Activated CD4-positive, alpha-beta T cell treated with anti-CD3 and anti-CD28 coated beads, Interleukin-2, amount 10 ng/mL, durations not matched to agents 7 days and 5 days (primary cell): ENCODE measurements at places on chromosomes 7 and 10. TPM values are rescaled to one million over a fixed set of nuclear protein-coding genes. Genes with fewer than 3 reads are reported as not detected.

GRCh38 chr10:90032519-90032918 is 331.1 kb downstream of the KIF20B start:
- H3K27ac ChIP-seq, result no peak overlapping the region
- no peaks in the 10 kb centered on the region for H3K36me3 ChIP-seq
- no peak for DNase-seq
- H3K4me1 ChIP-seq, result no peaks in the 10 kb centered on the region
- no peaks in the 10 kb centered on the region for H3K27me3 ChIP-seq

UCMA gene
- not detected for total RNA-seq

SFXN4 gene
- 20.1 TPM for total RNA-seq

DNA sequence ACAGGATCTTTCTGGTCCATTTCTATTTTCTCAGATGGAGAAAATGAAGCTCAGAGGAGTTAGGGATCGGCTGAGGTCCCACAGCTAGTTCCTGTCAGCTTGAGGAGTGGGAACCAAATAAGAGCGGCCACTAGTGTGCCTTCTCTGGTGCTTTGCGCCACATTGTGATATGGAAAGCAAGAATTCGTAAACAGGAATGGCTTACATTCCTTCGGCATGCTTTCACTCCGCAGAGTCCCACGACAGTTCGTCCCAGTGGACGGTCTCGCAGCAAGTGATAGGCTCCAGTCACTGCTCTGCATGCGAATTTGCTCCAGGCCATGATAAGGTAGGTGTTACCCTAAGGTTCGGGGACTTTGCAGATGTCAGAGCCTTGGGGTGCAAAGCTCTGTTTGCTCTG is 41.5 kb upstream of the PTF1A start:
- no peak overlapping the region for H3K4me3 ChIP-seq
- H3K36me3 ChIP-seq, result no peaks in the 10 kb centered on the region
- no peak overlapping the region for H3K27ac ChIP-seq

DNA sequence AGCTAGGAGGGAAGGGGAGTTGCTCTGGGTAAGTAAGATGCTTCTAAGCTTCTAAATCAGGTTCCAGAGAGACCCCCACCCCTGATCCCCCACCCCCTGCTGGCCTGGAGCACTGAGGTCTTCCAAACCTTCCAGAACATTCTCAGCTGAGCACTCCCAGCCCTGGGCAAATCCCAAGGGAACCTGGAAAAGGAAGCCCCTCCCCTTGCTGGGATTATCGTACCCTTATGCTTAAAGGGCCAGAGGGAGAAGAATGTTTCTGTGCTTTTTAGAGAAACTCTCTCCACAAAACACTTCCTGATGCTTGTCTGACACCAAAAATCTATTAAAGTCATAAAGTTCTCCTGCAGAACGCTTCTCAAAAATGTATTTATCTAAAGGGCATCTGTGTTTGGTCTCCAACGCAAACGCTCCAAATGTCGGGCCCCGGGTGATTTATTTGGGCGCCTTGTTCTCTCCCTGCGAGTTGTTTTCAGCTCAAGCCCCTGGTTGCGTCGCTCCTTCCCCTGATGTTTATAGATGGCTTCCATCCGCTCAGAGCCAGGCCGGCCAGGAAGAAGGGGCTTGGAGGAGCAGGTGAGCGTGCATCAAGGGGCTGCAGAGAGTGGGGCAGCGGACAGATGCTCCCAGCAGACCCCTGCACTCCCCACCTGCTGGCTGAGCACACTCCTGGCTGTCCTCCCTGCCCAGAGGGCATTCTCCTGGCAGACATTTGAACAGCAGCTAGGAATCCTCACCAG is 8.2 kb upstream of the RET start:
- H3K36me3 ChIP-seq, result no peaks in the 10 kb centered on the region
- no peak overlapping the region for H3K27ac ChIP-seq
- no peak for DNase-seq

- H3K27me3 ChIP-seq, result peaks cover 11% of the 10 kb centered on the region
- no peak for DNase-seq
- H3K36me3 ChIP-seq, result no peaks in the 10 kb centered on the region
These were observed 59.7 kb downstream of the ELAPOR2 start for GRCh38 chr7:86999750-87000149.

DNAAF5 gene
- total RNA-seq, result 21.0 TPM

OPN1SW gene
- not detected for total RNA-seq

GRCh38 chr7:127904670-127904985 is 126.6 kb downstream of the LRRC4 start:
- H3K4me1 ChIP-seq, result peaks cover 47% of the 10 kb centered on the region
- H3K27me3 ChIP-seq, result no peaks in the 10 kb centered on the region
- H3K27ac ChIP-seq, result no peak overlapping the region

MMP21 gene
- total RNA-seq, result not detected

HDAC9 gene
- 0.22 TPM for total RNA-seq

ZCWPW1 gene
- 2.4 TPM for total RNA-seq

GRCh38 chr7:44101966-44102845 is 1.9 kb upstream of the AEBP1 start:
- H3K4me3 ChIP-seq, result no peak overlapping the region
- H3K27ac ChIP-seq, result peak overlapping the region; percentile 12
- no peak for DNase-seq
- no peaks in the 10 kb centered on the region for H3K36me3 ChIP-seq
- peaks cover 23% of the 10 kb centered on the region for H3K27me3 ChIP-seq
- peaks cover 23% of the 10 kb centered on the region for H3K4me1 ChIP-seq

FAM221A gene
- 4.5 TPM for total RNA-seq

GRCh38 chr7:139889186-139889871 is 60.3 kb downstream of the TBXAS1 start:
- no peaks in the 10 kb centered on the region for H3K36me3 ChIP-seq
- no peak overlapping the region for H3K4me3 ChIP-seq
- H3K4me1 ChIP-seq, result no peaks in the 10 kb centered on the region
- H3K27me3 ChIP-seq, result no peaks in the 10 kb centered on the region
- DNase-seq, result no peak

GRCh38 chr7:131826960-131827359 is 270.5 kb upstream of the PODXL start:
- H3K27ac ChIP-seq, result no peak overlapping the region
- H3K4me3 ChIP-seq, result no peak overlapping the region
- H3K4me1 ChIP-seq, result no peaks in the 10 kb centered on the region
- no peak for DNase-seq
- H3K36me3 ChIP-seq, result no peaks in the 10 kb centered on the region

- H3K4me3 ChIP-seq, result no peak overlapping the region
- no peak overlapping the region for H3K27ac ChIP-seq
- no peaks in the 10 kb centered on the region for H3K36me3 ChIP-seq
- no peak for DNase-seq
These were observed 89.2 kb upstream of the MALRD1 start for GRCh38 chr10:18959369-18959768.

DNA sequence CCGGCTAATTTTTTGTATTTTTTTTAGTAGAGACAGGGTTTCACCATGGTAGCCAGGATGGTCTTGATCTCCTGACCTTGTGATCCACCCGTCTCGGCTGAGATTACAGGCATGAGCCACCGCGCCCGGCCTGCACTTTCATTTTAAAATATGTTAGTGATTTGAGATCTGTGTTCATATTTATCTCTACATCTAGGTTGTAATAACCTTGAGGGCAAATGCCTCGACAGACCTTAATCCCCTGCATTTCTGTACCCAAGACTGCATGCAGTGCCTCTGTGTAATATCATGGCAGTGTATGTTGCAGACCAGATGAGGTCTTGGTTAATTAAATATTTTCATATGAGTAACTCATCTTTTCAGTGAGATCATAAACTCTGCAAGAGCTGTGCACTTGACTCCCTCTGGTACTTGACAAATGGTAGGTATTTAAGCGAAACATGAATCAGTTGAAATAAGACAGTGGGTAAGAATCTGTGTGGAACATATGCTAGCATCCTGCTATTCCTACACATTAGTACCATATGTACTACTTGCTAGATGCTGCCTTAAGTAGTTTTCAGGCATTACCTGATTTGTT is 673.9 kb upstream of the ANKRD30A start:
- DNase-seq, result no peak
- no peaks in the 10 kb centered on the region for H3K36me3 ChIP-seq
- H3K27me3 ChIP-seq, result no peaks in the 10 kb centered on the region
- H3K4me1 ChIP-seq, result no peaks in the 10 kb centered on the region
- no peak overlapping the region for H3K4me3 ChIP-seq

DNA sequence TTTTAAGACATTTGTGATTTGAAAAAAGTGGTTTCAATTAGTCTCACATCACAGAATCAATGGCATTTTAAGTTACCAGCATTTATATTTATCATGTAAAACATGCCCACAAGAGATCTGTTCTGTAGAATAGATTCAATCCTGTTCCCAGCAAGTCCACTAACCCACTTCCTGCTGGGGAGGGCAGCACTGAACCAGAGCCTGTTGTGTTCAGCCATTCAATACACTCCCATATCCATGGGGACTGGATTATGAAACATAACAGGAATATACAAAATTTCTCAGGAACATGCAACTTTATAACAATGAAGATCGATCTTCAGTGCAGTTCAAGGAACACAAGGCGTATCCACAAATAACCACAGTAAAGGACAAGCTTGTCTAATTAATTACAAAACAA is 24.4 kb upstream of the ANK3 start:
- peaks cover 2% of the 10 kb centered on the region for H3K36me3 ChIP-seq
- H3K27ac ChIP-seq, result no peak overlapping the region
- H3K27me3 ChIP-seq, result no peaks in the 10 kb centered on the region
- no peak overlapping the region for H3K4me3 ChIP-seq
- no peak for DNase-seq

- H3K36me3 ChIP-seq, result no peaks in the 10 kb centered on the region
- H3K27me3 ChIP-seq, result peaks cover 11% of the 10 kb centered on the region
- H3K4me1 ChIP-seq, result no peaks in the 10 kb centered on the region
- DNase-seq, result no peak
- no peak overlapping the region for H3K27ac ChIP-seq
These were observed 22.7 kb downstream of the FAM237B start for GRCh38 chr7:90298145-90299038.

- no peaks in the 10 kb centered on the region for H3K36me3 ChIP-seq
- peaks cover 11% of the 10 kb centered on the region for H3K27me3 ChIP-seq
- H3K4me1 ChIP-seq, result no peaks in the 10 kb centered on the region
- DNase-seq, result no peak
- no peak overlapping the region for H3K27ac ChIP-seq
These were observed 46.9 kb upstream of the GPAM start for GRCh38 chr10:112230325-112230988.

DNA sequence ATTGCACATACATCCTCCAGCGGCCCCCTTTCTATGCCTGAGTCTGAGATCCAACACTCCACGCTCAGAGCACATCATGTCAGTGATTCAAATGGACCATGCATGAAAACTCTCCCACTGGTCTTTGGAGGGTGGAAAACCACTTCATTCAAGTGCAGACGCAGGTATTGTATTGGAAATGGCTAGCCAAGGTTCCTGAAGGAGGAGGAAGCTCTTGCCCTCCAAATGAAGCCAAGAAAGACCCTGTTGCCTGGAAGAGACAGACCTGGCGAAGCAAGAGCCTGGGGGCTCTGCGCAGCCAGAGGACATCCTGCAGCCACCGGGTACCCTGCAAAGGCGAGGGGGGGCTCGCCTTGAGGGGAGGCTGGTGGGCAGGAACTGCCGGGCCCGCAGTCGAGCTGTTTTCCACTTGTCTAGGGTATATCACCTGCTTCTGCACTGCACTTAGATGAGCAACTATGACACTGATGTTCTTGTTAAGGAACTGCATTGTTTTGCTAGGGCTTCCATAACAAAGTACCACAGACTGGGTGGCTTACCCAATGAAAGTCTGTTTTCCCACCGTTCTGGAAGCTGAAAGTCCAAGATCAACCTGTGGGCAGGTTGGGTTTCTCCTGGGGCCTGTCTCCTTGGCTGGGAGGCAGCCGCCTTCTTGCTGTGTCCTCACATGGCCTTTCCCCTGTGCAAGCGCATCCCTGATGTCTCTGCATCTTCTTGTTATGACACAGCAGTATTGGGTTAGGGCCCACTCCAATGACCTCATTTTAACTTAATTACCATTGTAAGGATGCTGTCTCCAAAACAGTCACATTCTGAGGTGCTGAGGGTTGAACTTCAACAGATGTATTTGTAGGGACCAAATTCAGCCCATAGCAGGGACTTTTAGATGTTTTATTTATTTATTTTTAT is 233.4 kb downstream of the ARHGAP12 start:
- no peaks in the 10 kb centered on the region for H3K36me3 ChIP-seq
- DNase-seq, result no peak
- H3K27me3 ChIP-seq, result no peaks in the 10 kb centered on the region
- no peak overlapping the region for H3K4me3 ChIP-seq
- no peaks in the 10 kb centered on the region for H3K4me1 ChIP-seq

DNA sequence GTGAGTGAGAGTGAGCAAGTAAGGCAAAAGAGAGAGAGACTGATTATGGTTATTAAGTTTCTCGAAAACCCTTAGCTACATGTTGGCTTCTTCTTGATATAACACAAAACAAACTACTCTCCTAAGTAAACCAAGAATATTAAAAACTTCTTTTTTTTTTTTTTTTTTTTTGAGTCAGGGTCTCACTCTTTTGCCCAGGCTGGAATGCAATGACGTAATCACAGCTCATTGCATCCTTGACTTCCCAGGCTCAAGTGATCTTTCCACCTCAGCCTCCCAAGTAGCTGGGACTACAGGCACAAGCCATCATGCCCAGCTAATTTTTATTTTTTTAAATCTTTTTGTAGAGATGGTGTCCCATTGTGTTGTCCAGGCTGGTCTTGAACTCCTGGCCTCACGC is 102.2 kb upstream of the IL6 start:
- peaks cover 46% of the 10 kb centered on the region for H3K27me3 ChIP-seq
- no peaks in the 10 kb centered on the region for H3K36me3 ChIP-seq
- H3K4me3 ChIP-seq, result no peak overlapping the region

DNA sequence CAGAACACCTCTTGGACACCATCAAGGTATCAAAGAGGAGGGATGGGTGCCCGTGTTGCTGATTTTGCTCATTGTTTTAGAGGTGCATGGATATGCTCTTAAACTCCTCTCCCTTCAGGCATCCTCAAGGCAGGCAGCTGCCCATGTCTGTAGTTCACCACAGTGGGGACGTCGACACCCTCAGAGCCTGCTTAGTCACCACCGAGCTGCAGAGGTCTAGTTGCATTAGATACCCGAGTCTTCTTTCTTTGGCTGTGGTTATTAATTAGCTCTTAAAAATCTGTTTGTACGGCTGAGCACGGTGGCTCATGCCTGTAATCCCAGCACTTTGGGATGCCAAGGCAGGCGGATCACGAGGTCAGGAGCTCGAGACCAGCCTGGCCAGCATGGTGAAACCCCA is 24.7 kb upstream of the TSPAN13 start:
- no peak for DNase-seq
- H3K4me3 ChIP-seq, result no peak overlapping the region
- H3K27ac ChIP-seq, result no peak overlapping the region
- H3K4me1 ChIP-seq, result no peaks in the 10 kb centered on the region
- H3K36me3 ChIP-seq, result no peaks in the 10 kb centered on the region

- H3K27ac ChIP-seq, result no peak overlapping the region
- no peak for DNase-seq
- peaks cover 3% of the 10 kb centered on the region for H3K27me3 ChIP-seq
- no peak overlapping the region for H3K4me3 ChIP-seq
These were observed 706.9 kb downstream of the LRMDA start for GRCh38 chr10:76138286-76138685.

ZNF804B gene
- not detected for total RNA-seq

DNA sequence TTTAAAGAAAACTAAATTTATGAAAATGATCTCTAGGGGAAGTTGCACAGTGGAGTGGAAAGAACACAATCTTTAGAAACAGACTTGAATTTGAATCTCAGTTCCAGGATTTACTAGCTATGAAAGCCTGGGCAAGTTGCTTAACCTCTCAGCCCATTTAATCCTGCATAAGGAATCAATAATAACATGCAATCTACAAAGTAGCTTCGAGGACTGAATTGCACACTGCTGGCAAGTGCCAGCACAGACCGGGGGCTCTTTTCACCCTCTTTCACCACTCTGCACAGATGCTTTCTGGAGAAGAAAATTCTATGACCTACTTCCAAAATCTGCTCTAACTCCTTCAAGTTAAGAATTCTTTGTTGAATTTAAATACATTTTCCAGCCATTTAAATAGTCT is 63.4 kb upstream of the ANK3 start:
- H3K36me3 ChIP-seq, result no peaks in the 10 kb centered on the region
- no peak overlapping the region for H3K4me3 ChIP-seq
- H3K4me1 ChIP-seq, result peaks cover 2% of the 10 kb centered on the region
- H3K27ac ChIP-seq, result no peak overlapping the region
